ENCODE measurements at places on chromosomes 3 and 15.

DNA sequence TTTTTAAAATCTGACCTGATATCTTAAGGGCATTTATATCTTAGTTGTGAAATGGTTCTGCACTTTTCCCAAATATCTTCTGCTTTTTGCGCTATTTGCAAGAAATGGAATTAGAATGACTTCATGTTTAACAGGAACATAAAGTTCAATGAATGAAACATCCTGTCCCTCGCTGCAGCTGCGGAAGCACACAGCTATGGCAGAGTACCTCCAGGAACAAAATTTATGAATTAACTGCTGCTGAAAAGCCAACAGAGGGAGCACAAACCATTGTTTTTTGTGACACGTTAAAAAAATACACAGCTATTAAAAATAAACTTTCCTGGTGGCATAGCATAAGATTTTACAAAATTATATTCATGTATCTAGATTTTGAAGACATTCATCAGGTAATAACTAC lies 404.4 kb upstream of the MDFIC2 start:
- DNase-seq, result no peak

DNA sequence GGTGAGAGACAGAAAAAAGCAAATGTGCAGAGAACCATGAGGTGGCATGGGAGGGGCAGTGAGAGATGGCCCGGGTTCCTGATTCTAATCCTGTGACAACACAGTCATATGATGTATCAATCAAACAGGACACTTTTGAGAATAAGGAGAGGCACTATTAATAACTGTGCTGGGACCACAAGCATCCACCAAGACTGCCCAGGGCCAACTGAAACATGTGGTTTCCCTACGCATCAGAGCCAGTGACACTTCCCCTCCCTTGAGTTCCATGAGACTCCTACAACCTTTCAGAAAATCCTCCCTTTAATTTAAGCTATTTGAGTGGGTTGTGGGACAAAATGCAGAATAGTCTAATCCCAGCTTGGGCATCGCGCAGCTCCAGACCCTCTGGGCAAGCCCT lies 17.4 kb downstream of the SH3BP5 start:
- no peak for DNase-seq

DNA sequence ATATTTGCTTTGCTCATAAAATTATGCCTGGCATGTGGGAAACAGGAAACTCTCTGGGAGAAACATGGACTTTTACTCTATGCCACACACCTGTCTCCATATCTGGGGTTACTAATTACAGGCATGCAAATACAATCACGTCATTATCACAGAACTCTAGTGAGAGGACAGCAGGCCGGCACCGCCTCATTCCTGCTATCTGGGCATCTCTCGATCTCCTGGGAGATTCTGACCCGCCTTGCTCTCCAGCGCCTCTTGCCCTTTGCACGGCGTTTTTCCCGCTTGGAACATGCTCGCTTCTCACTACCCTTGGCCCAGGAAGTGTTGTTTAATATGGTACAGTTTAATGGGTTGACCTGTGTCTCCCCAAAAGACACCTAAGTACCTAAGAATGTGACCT lies 45.4 kb upstream of the PARL start:
- no peak for DNase-seq

DNA sequence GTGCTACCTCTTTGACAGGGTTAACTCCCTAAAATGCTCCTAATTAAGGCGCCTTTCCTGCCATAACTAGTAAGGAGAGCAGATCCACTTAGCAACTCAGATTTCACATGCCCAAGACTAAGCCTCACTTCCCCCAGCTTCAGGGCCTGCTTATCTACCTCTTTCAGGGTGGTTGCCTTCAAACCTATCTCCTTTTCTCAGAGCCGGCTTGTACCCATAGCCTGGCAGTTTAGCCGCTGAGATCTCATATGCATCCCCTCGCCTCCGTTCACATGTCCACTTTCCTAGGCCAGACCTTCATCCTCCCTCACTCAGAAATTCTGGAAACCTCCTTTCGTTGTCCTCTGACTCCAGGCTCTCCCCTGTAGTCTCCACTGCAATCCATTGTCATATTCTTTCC lies 1.0 kb upstream of the FSTL1 start:
- DNase-seq, result no peak

DNA sequence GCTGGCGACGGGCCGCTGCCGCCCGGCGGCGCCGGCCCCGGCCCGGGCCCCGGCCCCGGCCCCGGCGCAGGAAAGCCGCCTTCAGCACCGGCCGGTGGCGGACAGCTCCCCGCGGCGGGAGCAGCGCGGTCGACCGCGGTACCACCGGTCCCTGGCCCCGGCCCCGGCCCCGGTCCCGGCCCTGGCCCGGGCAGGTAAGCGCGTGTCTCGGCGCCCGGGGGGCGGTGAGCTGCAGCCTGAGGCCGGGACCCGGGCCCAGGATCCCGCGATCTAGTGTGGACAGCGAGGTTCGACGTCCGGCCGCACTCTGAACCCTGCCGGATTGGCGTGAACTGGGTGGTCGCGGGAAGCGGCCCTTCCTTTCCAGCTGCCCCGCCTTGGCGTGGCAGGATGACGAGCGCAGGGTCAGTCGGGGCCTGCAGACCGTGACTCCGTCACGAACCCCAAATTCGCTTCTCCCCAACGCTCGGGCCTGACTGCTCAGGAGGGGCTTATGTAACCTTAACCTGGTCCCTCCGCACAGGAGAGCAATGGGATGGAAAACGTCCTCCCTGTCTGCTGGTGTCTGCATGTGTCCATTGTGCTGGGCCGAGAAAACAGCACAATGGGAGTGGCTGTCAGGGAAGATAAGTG lies 472 bp downstream of the BSN start:
- peak; percentile 41 for DNase-seq

DNA sequence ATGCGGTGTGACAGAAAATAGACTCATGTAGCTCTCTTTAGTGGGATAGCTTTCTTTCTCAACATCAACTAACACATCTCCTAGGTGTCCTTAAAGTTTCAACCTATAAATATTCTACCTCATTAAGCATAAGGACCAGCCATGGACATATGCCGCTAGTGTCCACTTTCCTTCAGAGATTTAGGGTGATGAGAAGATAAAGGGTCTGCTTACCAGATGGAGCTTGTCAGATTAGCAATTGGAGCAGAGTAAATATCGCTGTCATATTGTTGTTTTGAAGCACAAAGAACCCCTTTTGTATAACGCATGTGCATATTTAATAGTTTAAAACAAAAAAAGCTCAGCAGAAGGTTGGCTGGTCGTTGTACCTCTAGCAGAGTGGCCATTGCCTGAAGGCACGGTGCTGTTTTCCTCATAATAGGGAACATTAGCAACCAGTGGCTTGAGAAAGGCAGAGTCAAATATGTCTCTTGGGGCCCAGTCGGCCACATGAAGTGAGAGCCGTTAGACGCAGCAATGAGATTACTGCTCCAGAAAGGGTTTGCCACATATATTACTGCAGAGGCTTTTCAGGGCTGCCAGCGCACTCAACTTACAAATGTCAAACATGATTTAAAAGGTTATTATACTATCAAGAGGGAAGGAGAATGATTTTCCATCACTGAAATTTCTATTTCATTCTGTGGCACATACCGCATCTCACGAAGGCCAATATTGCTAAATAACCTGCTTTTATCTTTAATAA lies 264.2 kb downstream of the ROBO2 start:
- DNase-seq, result no peak

GRCh38 chr3:128343287-128344051 lies 123.2 kb downstream of the DNAJB8 start:
- no peak for DNase-seq

GRCh38 chr3:73542136-73542535 lies 82.6 kb downstream of the PDZRN3 start:
- DNase-seq, result no peak

- no peak for DNase-seq
Measured at GRCh38 chr3:123951522-123952447, 9.2 kb downstream of the CCDC14 start.

- no peak for DNase-seq
Measured at GRCh38 chr3:100254168-100254777, 6.5 kb upstream of the TBC1D23 start.

- no peak for DNase-seq
Measured at GRCh38 chr3:11377719-11378118, 105.5 kb downstream of the ATG7 start.

GRCh38 chr3:82618594-82618993 lies 857.1 kb upstream of the GBE1 start:
- no peak for DNase-seq

DNA sequence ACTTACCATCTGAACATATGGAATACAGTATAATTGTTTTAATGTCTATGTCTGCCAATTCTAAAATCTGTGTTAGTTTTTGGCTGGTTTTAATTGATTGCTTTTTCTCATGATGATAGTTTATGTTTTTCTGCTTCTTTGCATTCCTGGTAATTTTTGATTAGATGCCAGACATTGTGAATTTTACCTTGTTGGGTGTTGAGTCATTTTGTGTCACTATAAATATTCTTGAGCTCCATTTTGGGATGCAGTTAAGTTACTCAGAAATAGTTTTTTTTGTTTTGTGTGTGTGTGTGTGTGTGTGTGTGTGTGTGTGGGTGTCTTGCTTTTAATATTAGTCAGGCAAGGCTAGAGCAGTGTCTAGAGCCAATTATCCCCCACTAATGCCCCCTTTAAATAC lies 818.8 kb upstream of the NR2F2 start:
- no peak for DNase-seq

DNA sequence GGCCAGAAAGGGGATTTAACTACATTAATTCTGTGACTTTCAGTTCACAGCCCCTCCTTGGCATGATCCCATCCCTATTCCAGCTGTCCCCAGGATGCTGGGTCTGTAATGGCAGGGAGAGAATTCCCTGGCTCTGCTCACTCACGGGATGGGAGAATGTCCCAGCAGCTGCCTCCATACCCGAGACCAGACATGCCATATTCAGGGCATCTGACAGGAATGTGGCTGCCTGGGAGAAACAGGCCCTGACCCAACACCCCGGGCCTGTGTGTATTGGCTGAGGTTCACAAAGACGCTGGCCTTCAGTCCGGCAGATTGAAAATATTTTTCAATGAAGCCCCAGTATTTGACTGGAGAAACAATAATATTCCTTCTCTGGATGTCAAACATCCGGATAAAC lies 83.6 kb upstream of the SMAD3 start:
- DNase-seq, result no peak

- no peak for DNase-seq
Measured at GRCh38 chr3:195929452-195929851, 21.1 kb upstream of the TNK2 start.

DNA sequence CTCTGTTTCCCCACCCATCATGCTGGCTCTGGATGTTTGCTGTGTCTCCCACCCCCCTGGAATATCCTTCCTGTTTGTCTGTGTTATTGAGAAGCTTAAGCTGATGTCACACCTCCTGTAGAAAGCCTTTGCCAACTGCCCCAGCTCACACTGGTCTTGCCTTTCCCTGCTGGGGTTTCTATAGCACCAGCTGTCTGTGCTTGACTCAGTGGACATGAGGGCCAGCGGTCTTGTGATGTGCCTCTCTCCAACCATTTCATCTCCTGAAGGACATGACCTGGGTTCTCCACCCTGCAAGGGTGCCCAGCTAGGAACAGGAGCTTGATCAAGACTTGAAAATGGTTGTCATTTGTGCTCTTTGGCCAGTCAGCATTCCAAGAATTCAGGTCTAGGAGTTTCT lies 14.7 kb downstream of the TMEM40 start:
- DNase-seq, result no peak

DNA sequence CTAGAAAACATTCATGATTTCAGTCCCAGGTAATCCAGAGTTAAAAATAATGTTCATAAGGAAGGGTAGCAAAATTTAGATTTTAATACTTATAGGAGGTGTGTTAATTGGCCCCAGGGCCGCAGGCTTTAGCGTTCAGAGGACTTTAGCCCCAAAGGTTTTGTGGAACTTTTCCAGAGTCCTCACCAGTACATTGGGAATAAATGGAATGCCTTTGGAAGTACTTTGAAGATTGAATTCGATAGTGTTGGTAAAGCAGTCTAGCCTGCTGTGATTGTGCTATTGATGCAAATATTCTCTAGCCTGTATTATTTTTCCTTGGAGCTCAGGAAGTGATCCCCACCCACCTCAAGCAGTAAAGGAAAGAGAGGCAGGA lies 137.1 kb downstream of the IGF1R start:
- DNase-seq, result no peak

- DNase-seq, result no peak
Measured at GRCh38 chr15:64461721-64462162, 1.4 kb downstream of the ZNF609 start.

DNA sequence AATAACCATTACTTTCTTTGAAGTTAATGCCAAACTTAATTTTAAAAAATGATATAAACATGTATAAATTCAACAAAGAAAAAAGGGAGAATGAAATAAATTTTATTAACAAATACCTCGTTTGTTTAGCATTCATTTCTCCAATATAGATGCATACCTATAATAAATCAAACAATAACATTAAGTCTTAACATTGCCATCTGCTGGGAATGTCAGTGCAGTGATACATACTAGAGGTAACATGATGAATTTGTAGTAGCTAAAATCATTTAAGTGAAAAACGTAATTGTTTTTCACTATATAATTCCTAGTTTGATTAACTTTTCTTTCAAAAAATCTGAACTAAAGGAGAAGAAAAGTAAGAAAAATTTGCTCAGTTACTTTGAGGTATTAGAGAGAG lies 340.2 kb upstream of the CBLB start:
- no peak for DNase-seq

GRCh38 chr3:179452872-179453271 lies 1.6 kb upstream of the GNB4 start:
- no peak for DNase-seq

- DNase-seq, result peak; percentile 57
Measured at GRCh38 chr3:69085833-69086722, 1.3 kb downstream of the ARL6IP5 start.

Data from activated T-helper 1 cell treated with Interleukin-2 at 50 U/mL for 16 hours (primary cell).